ENCODE measurements at places on chromosomes 2 and 18.

GRCh38 chr2:240983361-240983995 lies 14.9 kb upstream of the SNED1 start:
- DNase-seq = peak; percentile 54
- H3K27ac ChIP-seq = no peak overlapping the region
- H3K27me3 ChIP-seq = peaks cover 31% of the 10 kb centered on the region
- H3K4me1 ChIP-seq = no peaks in the 10 kb centered on the region
- no peaks in the 10 kb centered on the region for H3K36me3 ChIP-seq

GRCh38 chr2:107657049-107657448 lies 169.6 kb upstream of the RGPD4 start:
- H3K36me3 ChIP-seq = no peaks in the 10 kb centered on the region
- H3K4me1 ChIP-seq = peaks cover 7% of the 10 kb centered on the region
- no peak overlapping the region for H3K4me3 ChIP-seq
- H3K27me3 ChIP-seq = no peaks in the 10 kb centered on the region
- H3K27ac ChIP-seq = no peak overlapping the region

GRCh38 chr2:154264024-154264423 lies 392.3 kb downstream of the GALNT13 start:
- no peak for DNase-seq
- H3K27ac ChIP-seq = no peak overlapping the region
- H3K4me1 ChIP-seq = peaks cover 3% of the 10 kb centered on the region

GRCh38 chr2:101971836-101972235 lies 19.9 kb upstream of the IL1R2 start:
- no peaks in the 10 kb centered on the region for H3K36me3 ChIP-seq
- no peak overlapping the region for H3K4me3 ChIP-seq
- H3K4me1 ChIP-seq = no peaks in the 10 kb centered on the region
